Amniotic epithelial cell (primary cell): ENCODE measurements at places on chromosomes 4 and X.

DNA sequence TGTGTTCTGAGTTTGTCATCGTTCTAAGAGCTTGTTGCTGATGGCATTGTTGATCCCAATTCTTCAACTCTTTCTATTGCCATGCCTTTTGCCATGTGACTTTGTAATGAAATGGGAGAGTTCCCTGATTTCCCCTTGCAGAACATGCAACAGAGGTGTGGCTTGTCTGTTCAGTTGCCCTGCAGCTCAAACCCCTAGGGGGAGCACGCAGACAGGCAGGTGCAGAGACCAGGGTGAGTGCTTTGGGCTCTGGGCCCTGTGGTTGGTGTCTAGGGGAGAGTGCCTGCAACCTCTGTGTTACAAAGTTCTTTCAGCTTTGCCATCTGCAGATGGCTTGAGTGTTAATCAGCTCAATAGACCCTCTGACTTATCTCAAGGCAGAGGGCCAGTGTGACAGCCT, 332.7 kb downstream of the MID1IP1 start:
- DNase-seq = no peak

GRCh38 chr4:4854649-4855295, 4.7 kb upstream of the MSX1 start:
- no peak for DNase-seq

DNA sequence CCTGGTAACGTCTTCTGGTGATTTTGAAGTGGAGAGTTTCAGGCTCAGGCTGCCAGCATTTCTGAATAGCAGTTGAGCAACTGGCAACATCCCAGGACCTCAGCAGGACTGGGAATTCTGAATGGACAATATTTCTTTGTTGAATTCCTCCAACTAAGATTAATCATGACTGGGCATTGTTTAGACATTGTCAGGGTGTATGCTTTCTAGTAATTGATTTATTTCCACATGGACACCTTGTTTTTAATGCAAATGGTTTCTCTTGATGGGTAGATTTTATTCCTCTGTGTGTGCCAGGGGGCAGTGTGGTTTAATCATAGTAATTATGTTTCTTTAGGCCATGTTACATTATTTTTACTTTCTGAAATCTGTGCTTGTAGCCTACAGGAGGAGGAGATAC, 1004.7 kb upstream of the LCORL start:
- peak; percentile 79 for DNase-seq

- DNase-seq = peak; percentile 79
These were observed 1.0 kb downstream of the CNOT6L start for GRCh38 chr4:77818073-77818601.

GRCh38 chr4:154015578-154015977, 226.7 kb upstream of the SFRP2 start:
- DNase-seq = no peak

- no peak for DNase-seq
These were observed 139.6 kb downstream of the RELL1 start for GRCh38 chr4:37546586-37546985.

GRCh38 chr4:146255874-146256273, 41.5 kb downstream of the REELD1 start:
- DNase-seq = peak; percentile 93

DNA sequence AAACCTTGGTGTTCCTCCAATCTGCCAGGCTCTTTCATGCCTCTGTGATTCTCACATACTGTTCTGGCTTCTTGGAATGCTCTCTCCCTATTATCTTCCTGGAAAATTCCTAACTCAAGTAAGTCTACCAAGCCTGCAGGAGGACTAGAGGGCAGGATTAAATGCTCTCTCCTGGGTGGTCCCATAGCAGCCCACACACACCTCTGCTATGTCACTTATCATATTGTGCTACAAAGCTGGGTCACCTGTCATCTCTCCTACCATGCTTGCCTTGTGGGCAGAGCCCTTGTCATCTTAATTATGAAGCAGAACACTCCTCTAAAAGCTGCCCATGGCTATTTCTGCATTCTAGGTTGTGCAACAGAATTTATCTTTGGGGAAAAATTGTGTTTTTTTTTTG, 344.5 kb upstream of the NOCT start:
- peak; percentile 9 for DNase-seq

- no peak for DNase-seq
These were observed 47.9 kb upstream of the FGF13 start for GRCh38 chrX:138759217-138759943.

- peak; percentile 51 for DNase-seq
These were observed 36.7 kb upstream of the TMEM164 start for GRCh38 chrX:109966246-109966645.

GRCh38 chr4:24262084-24262483, 322.3 kb downstream of the DHX15 start:
- DNase-seq = no peak

GRCh38 chr4:28117084-28117682, 1256.5 kb downstream of the STIM2 start:
- no peak for DNase-seq

- DNase-seq = no peak
These were observed 32.4 kb upstream of the TMEM131L start for GRCh38 chr4:153433754-153434105.

GRCh38 chr4:96342196-96342595, 502.3 kb downstream of the PDHA2 start:
- DNase-seq = peak; percentile 10

DNA sequence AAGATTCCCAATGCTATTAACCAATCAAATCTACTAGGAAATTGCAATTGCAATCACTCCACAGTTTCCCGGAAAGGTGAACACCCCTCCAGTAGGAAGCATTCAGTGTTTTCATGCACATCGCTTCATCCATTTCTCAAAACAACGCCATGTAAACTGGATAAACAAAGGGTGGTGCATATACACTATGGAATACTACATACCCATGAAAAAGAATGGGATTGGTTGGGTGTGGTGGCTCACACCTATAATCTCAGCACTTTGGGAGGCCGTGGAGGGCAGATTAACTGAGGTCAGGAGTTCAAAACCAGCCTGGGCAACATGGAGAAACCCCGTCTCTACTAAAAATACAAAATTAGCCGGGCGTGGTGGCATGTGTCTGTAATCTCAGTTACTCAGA, 29.1 kb downstream of the DHRSX start:
- DNase-seq = no peak

DNA sequence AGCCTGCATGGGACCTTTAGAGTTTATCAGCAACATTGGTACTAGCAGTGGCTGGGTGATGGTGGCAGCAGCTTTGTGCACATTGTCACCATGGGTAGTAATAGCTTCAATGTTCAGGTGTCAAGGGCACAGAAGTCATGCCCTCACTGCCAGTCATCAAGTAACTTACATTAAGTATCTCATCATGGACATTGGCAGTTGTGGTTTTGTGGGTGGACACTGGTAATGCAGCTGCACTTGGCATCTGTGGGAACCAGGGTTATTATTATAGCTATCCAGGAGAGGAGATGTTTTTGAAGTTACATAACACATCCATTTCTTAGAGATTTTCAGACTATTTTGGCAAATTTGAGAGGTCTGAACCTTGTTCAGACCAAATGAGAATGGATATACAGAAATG, 243.2 kb upstream of the NOCT start:
- no peak for DNase-seq

GRCh38 chr4:13917015-13917414, 289.5 kb upstream of the BOD1L1 start:
- DNase-seq = peak; percentile 70

DNA sequence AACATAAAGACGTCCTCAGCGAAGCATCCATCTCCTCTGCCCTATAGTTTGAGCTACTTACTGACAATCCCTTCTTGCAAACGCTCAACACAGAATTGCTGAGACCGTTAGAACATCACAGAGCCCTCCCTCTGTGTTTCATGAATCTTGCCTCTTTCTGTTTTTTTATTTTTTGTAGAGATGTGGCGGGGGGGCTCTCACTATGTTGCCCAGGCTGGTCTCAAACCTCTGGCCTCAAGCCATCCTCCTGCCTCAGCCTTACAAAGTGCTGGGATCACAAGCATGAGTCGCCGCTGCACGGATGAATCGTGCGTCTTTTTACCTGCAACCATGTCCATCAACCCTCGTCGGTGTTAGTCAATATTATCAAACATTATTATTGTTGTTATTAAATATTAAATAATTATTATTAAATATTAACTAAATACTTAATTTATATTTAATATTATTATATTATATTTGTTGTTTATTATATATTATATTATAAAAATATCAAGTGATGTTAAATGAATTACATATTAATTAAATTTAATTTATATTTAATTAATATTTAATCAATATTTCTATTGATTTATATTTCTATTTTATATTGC, 200.7 kb downstream of the CRLF2 start:
- DNase-seq = no peak

DNA sequence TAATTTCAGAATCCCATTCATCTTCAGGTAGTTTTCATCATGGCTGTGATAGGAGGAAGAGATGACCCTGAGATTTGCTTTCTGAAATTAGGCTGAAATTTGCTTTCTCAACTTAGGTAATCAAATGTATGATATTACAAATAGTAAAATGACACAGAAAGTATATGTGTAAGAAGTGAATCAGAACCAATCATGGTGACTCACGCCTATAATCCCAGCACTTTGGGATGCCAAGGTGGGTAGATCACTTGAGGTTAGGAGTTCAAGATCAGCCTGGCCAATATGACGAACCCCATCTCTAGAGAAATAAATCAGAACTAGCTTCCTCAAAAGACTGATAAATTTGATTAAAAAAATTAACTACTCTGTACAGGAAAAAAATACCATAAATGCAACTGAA, 555.4 kb downstream of the STPG2 start:
- peak; percentile 5 for DNase-seq

DNA sequence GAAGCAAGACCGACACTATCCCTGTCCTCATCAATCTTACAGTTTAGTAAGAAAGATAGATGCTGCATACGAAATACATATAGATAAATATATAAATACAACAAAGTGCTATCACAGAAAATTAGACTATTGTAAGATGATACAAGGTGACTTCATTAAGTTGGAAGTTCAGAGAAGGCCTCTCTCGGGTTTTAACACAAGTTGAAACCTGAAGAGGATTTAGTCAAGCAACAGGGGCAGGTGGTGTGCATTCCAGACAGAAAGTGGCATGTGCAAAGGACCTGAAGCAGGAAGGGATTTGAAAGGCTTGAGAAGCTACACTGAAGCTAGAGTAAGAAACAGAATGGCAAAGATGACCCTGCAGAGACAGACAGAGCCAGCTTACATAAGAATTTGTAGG, 36.5 kb downstream of the USP46 start:
- no peak for DNase-seq

DNA sequence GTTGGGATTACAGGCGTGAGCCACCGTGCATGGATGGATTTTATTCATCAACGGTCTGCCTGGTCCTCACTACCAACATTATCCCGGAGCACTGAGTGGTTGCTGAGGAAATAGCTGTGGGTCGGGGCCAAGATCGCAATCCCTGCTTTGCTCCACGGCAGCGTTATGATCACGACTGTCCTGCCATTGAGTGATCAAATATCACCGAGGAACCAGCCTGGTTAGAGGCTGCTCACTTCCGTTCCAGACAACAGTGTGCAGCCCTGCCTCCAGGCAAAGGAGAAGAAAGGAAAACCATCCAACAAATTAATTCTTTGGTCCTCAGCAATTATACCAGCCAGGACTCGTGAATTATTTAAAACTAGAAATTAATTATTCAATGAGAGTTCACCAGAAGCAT, 70.6 kb upstream of the TBL1X start:
- DNase-seq = no peak

DNA sequence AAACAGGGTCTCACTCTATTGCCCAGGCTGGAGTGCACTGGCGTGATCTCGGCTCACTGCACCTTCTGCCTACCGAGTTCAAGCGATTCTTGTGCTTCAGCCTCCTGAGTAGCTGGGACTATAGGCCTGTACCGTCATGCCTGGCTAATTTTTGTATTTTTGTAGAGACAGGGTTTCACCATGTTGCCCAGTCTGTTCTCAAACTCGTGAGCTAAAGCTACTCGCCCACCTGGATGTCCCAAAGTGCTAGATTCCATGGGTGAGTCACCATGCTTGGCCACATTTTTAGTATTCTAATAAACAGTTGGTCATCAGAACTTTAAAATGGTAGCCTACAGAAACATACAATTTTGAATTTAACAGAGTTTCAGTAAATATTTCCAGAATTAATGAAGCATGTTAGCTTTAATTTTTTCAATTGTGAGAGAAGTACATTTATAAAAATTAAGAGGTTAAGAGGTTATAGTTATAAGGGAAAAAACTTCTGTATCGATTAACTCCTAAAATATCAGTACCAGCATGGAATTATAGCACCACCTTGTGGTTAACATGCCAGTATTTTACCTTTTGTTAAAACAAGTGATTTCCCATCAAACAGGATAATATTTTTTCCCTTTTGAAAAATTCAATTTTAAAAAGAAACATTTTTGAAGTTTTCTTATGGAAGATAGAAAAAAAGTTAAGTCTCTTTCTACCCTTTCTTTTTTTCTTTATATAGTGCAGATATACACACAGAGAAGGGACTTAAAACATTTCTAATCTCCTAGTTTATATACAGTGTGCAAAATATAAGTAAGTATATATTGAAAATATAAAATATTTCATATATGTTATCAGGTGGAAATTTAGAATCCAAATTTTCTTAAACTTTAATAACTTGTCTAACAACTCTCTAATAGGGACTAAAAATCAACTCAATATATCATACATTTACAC, 35.4 kb downstream of the CEP44 start:
- peak; percentile 38 for DNase-seq

- no peak for DNase-seq
These were observed 394.1 kb downstream of the KCNIP4 start for GRCh38 chr4:21554500-21554899.

DNA sequence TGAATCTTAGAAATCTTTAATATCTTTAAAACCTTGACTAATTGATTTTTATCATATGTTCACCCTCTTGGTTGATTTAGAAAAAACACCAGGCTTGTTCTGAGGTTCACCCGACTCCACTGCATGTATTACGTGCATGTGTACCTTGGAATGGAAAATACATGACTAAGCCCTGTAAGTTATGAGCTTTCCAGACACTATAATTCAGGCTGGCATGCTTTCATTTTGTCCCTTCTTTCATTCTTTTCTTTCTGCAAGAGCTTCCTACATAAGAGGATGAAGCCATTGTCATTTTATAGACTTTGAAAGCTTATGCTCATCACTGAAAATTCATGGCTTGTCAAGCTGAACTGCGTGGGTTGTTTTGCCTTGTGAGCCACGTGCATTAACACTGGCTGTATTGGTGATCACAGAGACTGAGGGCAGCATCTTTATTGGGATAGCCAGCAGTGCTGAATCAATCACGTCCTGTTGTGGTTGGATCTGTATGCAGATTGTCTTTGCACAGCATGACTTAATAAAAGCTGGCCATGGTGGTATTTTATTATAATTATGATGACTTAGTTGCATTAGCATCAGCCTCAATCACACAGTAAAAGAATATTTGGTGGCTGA, 141.9 kb downstream of the SLIT2 start:
- peak; percentile 38 for DNase-seq

- DNase-seq = no peak
These were observed 24.7 kb downstream of the SLC9B1 start for GRCh38 chr4:102994803-102995202.

DNA sequence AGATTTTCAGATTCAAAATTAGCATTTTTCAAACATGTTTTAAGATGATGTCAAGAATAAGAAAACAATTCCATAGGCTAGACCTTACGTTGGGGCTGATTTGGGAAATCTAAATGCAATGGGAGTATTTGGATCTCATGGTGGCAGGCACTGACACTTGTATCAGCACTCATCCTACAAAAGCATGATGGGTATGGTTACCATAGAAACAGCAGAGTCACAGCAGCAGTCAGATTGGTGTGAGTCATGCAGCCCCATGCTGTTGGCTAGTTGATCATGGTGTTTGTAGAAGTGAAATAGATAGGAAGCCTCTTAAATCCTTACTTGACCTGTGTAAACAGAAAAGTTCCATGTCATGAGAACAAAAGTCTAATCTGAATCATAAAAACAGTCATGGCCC, 1637.3 kb upstream of the PABPC4L start:
- peak; percentile 80 for DNase-seq
